GM03348 (cell line): ENCODE measurements at places on chromosomes 5 and 9.

GRCh38 chr9:124475158-124475867 lies 25.1 kb downstream of the ADGRD2 start:
- DNase-seq, result no peak

- DNase-seq, result no peak
Observed at GRCh38 chr9:38007016-38007415, 62.0 kb downstream of the SHB start.

DNA sequence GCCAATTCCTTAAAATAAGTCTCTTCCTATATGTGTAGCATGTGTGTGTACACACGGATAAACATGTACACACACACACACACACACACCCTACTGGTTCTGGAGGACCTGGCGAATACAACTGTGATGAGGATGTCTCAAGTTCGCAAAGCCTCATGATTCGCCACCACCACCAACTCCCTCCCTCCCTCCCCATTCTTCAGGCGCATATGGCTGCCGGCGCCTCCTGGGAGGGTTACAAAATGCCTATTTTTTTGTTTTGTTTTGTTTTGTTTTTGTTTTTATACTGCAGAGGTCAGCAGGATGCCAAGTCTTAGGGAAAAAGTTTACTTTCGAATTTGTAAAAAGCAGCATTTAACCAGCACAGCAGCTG lies 88.0 kb downstream of the DAP start:
- DNase-seq, result no peak

GRCh38 chr5:31442058-31442745 lies 89.7 kb downstream of the DROSHA start:
- DNase-seq, result peak; percentile 5

DNA sequence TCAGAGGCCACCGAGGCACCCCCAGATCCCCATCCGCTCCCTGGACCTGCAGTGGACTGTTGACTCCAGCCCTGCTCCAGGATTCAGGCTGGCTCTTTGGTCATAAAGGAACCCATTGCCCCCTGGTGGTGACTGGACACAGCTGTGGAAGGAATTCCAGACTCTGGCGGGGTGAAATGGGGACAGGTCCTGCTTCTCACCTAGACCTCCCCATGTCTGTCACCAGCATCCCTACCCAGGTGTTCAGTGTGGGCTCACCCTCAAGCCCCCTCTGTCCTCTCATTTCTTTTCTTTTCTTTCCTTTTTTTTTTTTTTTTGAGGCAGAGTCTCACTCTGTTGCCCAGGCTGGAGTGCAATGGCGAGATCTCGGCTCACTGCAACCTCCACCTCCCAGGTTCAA lies 25.5 kb upstream of the STXBP1 start:
- peak; percentile 85 for DNase-seq

DNA sequence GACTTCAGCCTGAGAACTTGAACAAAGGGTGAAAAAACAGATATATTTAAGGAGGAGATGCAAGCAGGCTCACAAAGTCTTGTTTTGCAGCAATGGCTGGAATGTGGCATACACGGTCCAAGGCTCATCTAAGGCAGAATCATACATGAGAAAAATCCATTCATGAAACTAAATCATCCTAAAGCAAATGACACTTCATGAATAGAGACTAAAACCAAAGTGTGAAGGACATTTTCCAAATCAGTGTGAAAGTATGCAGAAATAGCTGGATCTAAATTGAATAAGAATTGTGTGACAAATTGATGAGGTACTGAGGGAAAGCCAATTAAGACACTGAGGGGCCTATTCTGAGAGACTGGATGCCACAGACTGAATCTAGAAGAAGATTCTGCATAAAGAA lies 27.3 kb downstream of the ZNF366 start:
- DNase-seq, result no peak

DNA sequence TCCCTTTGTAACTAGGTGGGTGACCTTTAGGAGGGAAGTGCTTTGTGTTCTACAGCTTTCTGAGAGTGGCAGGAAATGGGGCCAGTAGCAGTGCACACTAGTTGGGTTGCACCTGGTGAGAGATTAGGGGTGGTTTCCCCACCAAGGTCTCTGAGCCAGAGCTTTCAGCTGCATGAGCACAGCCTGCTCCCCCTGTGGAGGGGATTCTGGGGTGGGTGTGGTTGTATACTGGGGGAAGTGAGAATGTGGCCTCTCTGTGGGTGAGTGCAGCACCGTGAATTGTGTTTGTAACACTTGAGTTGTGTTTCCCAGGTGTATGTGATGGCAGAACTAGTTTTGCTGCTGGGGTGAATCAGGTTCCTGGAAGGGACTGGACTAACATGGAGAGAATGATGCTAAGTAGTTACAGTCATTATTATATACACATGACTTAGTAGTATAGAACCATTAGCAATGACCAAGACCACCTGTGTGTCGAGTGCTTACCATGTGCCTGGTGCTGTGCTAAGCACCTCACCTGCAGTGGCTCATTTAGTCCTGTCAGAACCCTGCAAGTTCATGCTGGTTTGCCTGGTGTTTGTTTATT lies 11.8 kb upstream of the CXXC5 start:
- DNase-seq, result no peak

GRCh38 chr9:86043999-86044398 lies 55.4 kb downstream of the GOLM1 start:
- DNase-seq, result no peak

DNA sequence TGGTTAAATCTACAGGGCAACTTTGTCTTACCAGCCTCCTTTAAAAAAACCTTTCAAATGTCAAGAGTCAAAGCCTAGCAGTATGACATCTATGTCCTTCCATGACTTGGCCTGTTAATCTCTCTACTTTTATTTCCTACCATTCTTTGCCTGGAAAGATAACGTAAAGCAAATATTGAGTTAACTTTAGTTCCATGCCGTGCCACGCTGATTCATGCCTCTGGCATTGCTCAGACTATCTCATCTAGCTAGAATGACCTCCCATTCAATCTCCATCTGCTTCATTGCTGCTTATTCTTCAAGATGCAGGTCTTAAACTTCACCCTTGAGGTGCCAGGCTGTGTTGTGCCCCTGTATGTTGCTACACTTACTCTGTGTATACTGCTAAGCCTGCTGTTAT lies 729.8 kb downstream of the EFNA5 start:
- DNase-seq, result no peak

GRCh38 chr5:104444656-104445055 lies 882.1 kb upstream of the NUDT12 start:
- DNase-seq, result no peak

GRCh38 chr9:92709954-92710353 lies 40.0 kb upstream of the IPPK start:
- DNase-seq, result no peak

DNA sequence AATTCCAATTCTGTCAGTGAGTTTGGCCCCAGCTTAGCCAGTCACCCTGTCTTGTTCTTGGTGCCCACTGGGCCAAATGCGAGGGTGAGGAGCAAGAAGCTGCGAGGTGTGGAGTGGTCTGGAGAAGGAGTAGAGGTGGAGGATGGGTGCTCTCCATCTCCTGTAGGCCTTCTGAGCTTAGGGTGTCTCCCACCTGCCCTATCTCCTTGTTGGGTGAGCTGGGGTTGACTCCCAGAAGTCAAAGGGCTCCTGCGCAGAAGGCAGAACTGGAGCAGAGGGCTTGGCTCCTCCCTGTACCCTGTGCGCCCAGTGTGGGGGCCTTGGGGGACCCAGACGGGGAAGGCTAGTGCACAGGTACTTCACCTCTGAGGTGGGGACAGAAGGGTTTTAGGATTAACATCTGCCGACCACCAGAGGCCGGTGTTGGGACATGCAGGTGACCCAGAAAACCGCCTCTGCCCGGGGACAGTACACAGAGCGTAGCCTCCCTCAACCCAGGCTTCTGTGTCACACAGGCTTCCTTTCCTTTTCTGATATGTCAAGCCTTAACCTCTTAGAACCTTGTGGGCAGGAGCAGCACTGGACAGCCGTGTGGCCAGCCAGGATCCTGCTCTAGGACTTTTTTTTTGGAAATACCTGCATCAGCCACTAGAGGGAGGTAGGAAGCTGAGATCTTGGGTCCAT lies 16.9 kb downstream of the IL5 start:
- DNase-seq, result peak; percentile 79

DNA sequence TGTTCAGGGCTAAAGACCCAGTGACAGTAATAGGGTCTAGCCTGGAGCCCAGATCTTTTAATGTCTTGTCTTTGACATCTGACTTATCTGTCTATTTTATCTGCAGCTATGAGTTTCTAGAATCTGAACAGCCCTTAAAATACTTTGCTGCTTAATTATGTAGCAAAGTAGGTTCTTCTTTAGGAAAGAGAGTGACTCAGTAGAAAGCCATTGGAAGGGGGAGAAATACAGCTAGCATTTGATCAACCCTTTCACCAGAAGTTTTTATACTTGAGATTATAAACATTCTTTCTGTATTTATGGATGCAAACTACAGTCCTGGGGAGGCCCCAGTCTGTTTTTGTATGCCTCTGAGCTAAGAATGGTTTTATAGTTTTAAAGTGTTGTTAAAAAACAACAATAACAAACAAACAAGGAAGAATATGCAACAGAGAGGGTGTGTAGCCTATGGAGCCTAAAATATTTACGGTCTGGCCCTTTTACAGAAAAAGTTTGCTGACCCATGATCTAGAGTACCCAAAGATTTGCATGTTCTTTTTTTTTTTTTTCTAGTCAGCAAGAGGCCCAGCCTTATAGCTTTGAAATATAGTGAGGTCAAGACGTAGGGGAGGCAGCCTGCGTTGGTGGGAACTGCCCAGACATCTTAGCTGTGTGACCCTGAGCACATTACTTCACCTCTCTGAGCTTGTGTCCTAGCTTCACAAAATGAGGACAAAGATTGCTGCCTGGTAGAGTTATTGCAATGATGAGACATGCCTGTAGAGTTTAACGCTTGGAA lies 9.7 kb downstream of the GSN start:
- peak; percentile 29 for DNase-seq

GRCh38 chr9:69945671-69946141 lies 97.9 kb upstream of the MAMDC2 start:
- peak; percentile 44 for DNase-seq

DNA sequence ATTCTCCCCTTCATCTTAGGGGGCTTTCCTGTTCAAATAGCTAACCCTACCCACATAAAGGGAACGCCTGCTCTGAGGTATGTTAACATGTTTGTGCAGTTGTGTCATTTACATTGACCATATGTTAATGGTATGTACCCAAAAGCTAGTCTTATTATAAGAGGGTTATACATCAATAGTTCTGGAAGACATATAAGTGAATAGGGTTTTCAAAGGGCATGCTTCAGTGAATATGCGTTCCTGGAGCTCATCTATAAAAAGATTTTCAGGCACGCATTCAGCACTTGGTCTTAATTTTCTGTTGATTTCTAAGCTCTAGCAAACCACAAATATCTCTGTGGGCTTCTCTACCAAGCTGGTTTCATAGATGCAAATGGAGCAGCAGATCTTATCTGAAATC lies 766.1 kb downstream of the IRX1 start:
- DNase-seq, result no peak

- peak; percentile 36 for DNase-seq
Observed at GRCh38 chr5:9513827-9514226, 32.0 kb downstream of the SEMA5A start.

GRCh38 chr5:159787837-159788236 lies 128.4 kb upstream of the ADRA1B start:
- DNase-seq, result no peak

DNA sequence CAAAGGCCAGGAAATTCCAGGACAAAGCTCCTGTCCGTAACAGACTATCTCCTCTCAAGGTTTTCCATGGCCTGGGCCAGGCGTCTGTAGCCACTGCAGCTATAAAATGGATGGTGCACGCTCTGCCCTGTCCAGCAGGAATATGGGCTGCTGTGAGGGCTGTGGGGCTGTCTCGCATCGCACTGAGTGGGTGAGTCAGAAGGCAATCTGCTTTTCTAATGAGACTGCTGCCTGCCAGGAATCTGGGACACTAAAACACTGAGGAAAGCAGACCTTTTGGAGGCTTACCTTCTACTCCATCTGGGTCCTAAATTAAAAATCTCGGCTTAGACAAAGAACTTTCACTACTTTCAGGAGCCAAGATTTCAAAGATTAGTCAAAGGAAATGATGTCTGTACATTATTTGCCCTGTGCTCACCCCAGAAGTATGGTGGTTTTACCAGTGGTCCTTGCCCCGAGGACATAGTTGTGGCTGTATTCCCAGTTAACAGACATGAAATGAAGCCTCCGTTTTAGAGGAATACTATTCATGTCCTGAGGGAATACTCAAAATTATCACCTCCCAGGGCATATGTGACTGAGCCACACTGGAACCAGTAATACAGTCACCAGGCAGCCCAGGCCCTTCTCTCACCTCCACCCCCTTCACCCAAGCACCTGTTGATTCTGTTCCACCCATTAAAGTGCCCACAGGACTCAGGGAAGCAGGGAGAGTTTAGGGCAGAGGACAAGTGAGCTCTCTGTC lies 56.4 kb downstream of the PFDN1 start:
- DNase-seq, result peak; percentile 81

DNA sequence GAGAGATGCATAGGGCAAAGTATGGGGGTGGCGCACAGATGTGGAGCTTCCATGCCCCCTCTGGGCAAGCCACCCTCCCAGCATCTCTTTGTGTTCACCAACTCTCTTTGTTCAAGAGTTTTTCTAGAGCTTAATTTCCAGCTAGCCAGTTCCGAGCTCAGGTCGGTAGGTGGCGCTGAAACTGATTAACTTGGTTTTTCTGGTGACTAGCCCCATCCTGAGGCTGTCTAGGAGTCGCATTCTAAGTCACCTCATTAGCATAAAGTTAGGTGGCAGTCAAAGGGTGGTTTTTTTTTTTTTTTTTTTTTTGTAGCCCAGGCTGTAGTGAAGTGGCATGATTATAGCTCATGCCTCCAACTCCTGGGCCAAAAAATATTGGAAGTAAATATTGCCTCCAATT lies 476.4 kb downstream of the KDM4C start:
- DNase-seq, result peak; percentile 13

DNA sequence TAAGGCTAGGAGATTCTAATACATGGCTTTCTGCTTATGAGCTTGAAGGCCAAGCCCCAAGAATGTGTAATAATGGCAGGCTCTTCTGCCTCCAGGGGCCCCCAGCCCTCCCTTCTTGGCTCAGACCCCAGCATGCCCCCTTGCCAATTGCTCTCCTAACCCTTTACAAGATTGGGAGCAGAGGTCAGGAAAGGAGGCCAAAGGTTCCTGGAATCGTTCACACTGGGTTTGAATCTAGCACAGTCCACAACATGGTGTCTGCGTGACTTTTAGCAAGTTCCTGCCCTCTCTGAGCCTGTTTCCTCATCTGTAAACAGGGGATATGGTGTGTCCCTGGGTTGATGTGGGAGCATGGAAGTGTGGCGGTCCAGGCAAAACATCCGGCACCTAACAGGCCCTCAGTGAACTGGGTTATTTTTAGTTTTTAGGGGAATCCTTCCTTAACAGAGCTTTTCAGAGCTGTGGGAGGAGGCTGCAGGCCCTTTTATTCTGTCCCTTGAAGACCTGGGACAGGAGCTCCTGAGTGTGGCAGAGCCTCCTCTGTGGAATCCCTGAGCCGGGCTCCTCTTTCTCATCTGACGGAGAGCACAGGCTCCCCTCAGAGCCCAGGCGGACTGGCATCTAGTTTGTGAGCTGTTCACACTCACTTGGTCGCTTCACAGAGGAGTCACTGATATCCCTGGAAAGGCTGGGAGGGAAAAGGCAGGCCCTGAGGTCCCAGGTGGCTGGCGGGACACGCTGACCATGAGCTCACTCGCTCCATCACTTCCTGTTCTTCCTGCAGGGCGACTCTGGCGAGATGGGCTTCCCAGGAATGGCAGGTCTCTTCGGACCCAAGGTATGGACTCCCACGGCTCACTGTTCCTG lies 23.4 kb upstream of the ORM1 start:
- no peak for DNase-seq
